Fibroblast of lung (primary cell): ENCODE measurements at places on chromosomes 1 and 21.

- no peak overlapping the region for H3K27ac ChIP-seq
- no peaks in the 10 kb centered on the region for H3K27me3 ChIP-seq
- H3K4me3 ChIP-seq = no peak overlapping the region
- no peaks in the 10 kb centered on the region for H3K36me3 ChIP-seq
- H3K4me1 ChIP-seq = no peaks in the 10 kb centered on the region
- peak; percentile 76 for DNase-seq
Measured at GRCh38 chr1:242824435-242824834, 299.9 kb upstream of the PLD5 start.

GRCh38 chr1:232378266-232379062 lies 251.5 kb downstream of the SIPA1L2 start:
- no peak overlapping the region for H3K27ac ChIP-seq
- H3K36me3 ChIP-seq = no peaks in the 10 kb centered on the region
- no peak for DNase-seq
- no peaks in the 10 kb centered on the region for H3K27me3 ChIP-seq

DNA sequence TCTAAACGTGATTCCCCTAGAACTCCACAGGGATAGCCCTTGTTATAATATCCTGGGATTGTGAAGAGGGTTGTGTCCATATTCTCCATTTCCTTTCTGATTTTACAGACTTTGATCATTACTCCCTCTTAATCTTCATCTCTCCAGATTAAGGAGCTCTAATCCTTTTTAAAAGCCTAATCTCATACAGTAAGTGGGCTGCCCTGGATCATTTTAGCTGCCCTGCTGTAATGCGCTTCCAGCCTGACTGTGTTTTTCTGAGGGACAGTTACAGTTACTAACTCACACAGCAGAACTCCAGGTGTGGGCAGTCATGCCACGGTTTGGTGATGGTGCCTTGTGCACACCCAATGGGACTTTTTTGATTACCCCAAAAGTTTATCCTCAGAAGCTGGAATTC lies 33.5 kb downstream of the PROX1 start:
- H3K27ac ChIP-seq = no peak overlapping the region
- no peaks in the 10 kb centered on the region for H3K4me1 ChIP-seq
- H3K36me3 ChIP-seq = no peaks in the 10 kb centered on the region
- no peaks in the 10 kb centered on the region for H3K27me3 ChIP-seq

- H3K27ac ChIP-seq = peak overlapping the region; percentile 91
- no peaks in the 10 kb centered on the region for H3K27me3 ChIP-seq
- H3K4me1 ChIP-seq = peaks cover 22% of the 10 kb centered on the region
- no peak for DNase-seq
- H3K36me3 ChIP-seq = peaks cover 2% of the 10 kb centered on the region
Measured at GRCh38 chr21:46091631-46092025, 6.3 kb upstream of the COL6A2 start.

GRCh38 chr1:113940365-113941244 lies 11.5 kb downstream of the HIPK1 start:
- DNase-seq = no peak
- no peak overlapping the region for H3K4me3 ChIP-seq
- H3K27me3 ChIP-seq = no peaks in the 10 kb centered on the region
- H3K4me1 ChIP-seq = no peaks in the 10 kb centered on the region
- peaks cover 5% of the 10 kb centered on the region for H3K36me3 ChIP-seq
- no peak overlapping the region for H3K27ac ChIP-seq

- DNase-seq = no peak
- H3K4me3 ChIP-seq = no peak overlapping the region
- H3K27me3 ChIP-seq = peaks cover 2% of the 10 kb centered on the region
- no peak overlapping the region for H3K27ac ChIP-seq
- H3K4me1 ChIP-seq = no peaks in the 10 kb centered on the region
Measured at GRCh38 chr1:231201979-231202633, 38.9 kb upstream of the GNPAT start.

- H3K27ac ChIP-seq = no peak overlapping the region
- no peak for DNase-seq
- H3K4me1 ChIP-seq = no peaks in the 10 kb centered on the region
- H3K27me3 ChIP-seq = no peaks in the 10 kb centered on the region
- no peaks in the 10 kb centered on the region for H3K36me3 ChIP-seq
Measured at GRCh38 chr1:96187020-96187419, 534.6 kb upstream of the PTBP2 start.

DNA sequence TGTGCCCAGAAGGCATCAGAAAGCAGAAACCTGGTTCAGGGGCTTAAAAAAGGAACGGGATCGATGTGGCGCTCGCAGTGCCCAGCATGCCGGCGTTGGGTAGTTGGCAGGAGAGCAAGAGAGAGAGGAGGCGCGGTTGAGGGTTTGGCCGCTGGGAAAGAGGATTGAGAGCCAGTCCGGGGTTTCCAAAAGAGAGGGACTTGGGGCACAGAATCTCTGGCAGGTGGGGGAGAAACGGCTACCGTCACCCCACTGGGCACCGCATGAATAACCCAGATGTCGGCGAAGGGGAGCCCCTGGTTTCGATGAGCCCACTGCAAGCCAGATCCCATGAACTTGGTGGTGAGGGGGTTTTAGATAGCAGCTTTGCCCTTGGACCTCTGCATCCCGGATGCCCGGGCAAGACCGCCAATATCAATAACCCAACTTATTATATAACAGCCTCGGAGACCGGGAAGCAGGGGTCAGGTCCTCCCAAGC lies 60.4 kb upstream of the ACOT11 start:
- no peaks in the 10 kb centered on the region for H3K27me3 ChIP-seq
- no peak for DNase-seq
- peak overlapping the region; percentile 17 for H3K4me3 ChIP-seq
- H3K27ac ChIP-seq = peak overlapping the region; percentile 36
- H3K4me1 ChIP-seq = peaks cover 7% of the 10 kb centered on the region

DNA sequence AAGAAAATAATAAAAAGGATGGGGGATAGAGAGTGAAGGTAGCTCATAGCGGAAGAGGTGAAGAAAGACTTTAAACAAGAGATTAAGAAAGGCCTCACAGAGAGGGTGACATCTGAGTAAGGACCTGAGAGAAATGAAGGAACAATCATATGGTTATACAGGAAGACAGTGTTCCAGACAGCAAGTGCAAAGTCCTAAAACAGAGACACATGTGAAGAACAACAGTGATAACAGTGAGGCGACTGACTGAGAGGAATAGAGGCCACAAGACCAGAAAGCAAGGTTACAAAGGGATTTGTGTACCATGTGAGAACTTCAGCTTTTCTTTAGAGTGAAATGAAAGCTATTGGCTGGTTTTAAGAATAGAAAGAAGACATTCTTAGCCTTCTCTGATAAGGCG lies 141.6 kb upstream of the PALMD start:
- H3K27ac ChIP-seq = no peak overlapping the region
- H3K36me3 ChIP-seq = no peaks in the 10 kb centered on the region
- no peaks in the 10 kb centered on the region for H3K4me1 ChIP-seq
- no peaks in the 10 kb centered on the region for H3K27me3 ChIP-seq
- H3K4me3 ChIP-seq = no peak overlapping the region

GRCh38 chr1:1306661-1307260 lies 969 bp downstream of the ACAP3 start:
- peaks cover 20% of the 10 kb centered on the region for H3K36me3 ChIP-seq
- no peak for DNase-seq
- H3K4me3 ChIP-seq = peak overlapping the region; percentile 84
- H3K27ac ChIP-seq = peak overlapping the region; percentile 65
- no peaks in the 10 kb centered on the region for H3K27me3 ChIP-seq
- H3K4me1 ChIP-seq = peaks cover 23% of the 10 kb centered on the region

GRCh38 chr1:109927911-109928321 lies 17.3 kb downstream of the CSF1 start:
- H3K4me3 ChIP-seq = no peak overlapping the region
- peak; percentile 62 for DNase-seq
- no peaks in the 10 kb centered on the region for H3K27me3 ChIP-seq
- H3K27ac ChIP-seq = no peak overlapping the region
- peaks cover 44% of the 10 kb centered on the region for H3K36me3 ChIP-seq

GRCh38 chr1:218274511-218274910 lies 10.6 kb upstream of the RRP15 start:
- H3K4me1 ChIP-seq = no peaks in the 10 kb centered on the region
- no peak overlapping the region for H3K4me3 ChIP-seq
- H3K36me3 ChIP-seq = no peaks in the 10 kb centered on the region
- no peak for DNase-seq

- no peaks in the 10 kb centered on the region for H3K36me3 ChIP-seq
- no peak overlapping the region for H3K4me3 ChIP-seq
- H3K4me1 ChIP-seq = peaks cover 8% of the 10 kb centered on the region
- no peak overlapping the region for H3K27ac ChIP-seq
- DNase-seq = no peak
Measured at GRCh38 chr1:85133565-85134159, 67.2 kb downstream of the SYDE2 start.

DNA sequence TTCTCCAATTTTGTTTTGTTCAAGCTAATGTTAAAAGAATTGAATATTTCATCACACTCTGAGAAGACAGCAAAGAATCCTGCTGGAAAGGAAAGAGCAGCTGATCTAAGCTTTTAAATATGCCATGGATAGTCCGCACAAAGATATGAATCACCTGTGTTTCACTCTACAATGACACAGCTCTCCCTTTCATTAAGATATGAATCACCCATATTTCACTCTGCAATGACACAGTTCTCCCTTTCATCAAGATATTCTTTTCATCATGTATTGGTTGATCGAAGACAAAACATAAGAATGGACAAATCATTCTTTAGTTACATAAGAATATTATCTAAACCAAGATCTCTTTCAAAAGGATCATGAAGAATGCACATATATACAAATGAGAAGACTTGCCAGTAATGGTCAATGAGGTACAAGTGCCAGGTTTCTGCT lies 367.3 kb downstream of the SMYD3 start:
- DNase-seq = peak; percentile 96
- H3K27ac ChIP-seq = peak overlapping the region; percentile 63
- H3K4me3 ChIP-seq = no peak overlapping the region
- H3K4me1 ChIP-seq = peaks cover 14% of the 10 kb centered on the region
- H3K27me3 ChIP-seq = no peaks in the 10 kb centered on the region

GRCh38 chr1:230781131-230781530 lies 33.9 kb downstream of the CAPN9 start:
- DNase-seq = no peak
- H3K27me3 ChIP-seq = no peaks in the 10 kb centered on the region
- H3K36me3 ChIP-seq = no peaks in the 10 kb centered on the region
